ENCODE measurements at places on chromosomes 16 and 17.

- no peak for DNase-seq
These were observed 33.8 kb upstream of the SBK1 start for GRCh38 chr16:28258567-28258966.

- DNase-seq: peak; percentile 35
These were observed 50.9 kb downstream of the CDH11 start for GRCh38 chr16:65070831-65071432.

DNA sequence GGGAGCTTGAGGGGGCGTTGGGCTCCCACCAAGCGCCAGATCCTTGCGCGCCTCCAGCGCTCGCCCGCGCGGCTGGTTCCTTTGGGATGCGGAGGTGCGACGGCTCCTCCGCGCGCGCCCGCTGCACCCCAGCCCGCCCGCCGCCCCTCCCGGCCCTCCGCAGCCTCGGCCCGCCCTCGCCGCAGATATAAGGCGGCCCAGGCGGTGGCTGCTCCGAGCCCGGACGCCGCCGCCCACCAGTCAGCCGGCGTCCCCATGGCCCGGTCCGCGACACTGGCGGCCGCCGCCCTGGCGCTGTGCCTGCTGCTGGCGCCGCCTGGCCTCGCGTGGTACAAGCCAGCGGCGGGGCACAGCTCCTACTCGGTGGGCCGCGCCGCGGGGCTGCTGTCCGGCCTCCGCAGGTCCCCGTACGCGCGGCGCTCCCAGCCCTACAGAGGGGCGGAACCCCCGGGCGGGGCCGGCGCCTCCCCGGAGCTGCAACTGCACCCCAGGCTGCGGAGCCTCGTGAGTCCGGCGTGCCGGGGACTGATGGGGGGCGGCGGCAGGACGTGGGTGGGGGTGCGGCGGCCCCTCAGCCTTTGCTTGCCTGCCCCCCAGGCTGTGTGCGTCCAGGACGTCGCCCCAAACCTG lies at the start of gene NPB:
NPB (plus strand) TSS at position 216 of the 630 bp plus-strand sequence; CDS start at position 256, 40 bp downstream.
- DNase-seq: no peak

GRCh38 chr16:8565498-8565897 lies 24.8 kb downstream of the TMEM114 start:
- DNase-seq: no peak

DNA sequence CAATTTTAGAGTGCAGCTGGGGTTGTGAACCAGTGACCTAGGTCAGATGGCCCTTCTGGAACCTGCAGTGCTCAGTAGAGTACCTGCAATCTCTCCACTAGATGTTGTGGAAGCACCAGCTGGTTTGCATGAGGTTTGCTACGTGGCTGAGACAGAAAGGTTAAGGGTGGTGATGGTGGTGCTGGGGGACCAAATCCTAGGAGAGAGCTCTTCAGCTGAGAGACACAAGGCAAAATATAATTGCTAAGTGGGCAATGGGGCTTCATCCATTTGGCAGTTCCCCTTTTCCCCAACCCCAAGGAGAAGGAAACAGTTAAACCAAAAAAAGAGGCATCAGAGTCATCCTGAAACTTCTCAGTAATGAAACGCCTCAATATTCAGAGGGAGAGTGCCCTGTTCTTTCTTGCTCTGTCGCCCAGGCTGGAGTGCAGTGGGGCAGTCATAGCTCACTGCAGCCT lies 13.9 kb downstream of the ITPRIPL2 start:
- DNase-seq: no peak

- DNase-seq: no peak
These were observed 20.1 kb upstream of the NAT9 start for GRCh38 chr17:74796211-74796610.

- DNase-seq: no peak
These were observed 25.0 kb downstream of the GABARAPL2 start for GRCh38 chr16:75590920-75591843.

DNA sequence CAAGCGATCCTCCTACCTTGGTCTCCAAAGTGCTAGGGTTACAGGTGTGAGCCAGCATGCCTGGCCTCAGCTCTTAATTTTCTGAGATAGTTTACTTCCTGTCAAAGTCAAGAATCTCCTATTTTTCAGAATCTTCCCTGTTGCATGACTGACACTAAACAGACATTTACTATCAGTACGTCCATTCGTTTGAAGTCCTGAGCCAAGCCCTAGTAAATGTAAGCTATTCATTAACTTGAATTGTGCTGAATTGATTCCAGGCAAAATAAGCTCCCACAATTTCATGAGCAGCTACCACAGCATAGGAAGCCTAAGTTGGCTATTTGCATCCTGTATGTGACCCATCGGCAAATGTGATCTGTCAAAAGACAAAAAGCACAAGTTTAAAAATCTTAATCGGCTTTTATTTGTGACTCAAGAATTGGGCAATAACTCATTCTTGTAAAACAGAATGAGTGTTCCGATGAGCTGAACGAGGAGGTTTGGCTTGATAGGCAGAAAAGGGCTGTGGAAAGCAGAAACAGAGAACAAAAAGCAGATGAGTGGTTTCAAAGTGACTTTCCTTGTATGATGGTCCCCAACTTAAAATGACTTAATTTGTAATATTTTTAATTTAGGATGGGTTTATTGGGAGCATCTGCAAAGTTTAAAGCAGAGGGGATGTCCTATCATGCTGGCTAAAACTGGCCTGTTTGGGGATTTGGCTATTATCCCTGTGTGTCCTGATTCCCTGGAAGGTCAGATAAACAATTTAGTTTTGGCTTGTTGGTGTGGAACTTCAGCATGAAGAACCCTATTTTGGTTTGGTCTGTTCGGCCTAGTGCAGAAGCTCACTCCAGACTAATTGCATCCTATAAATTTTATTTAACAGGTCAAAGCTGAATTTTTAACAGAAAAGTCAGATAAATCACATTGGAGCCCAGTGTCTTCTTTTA lies 14.2 kb downstream of the RNF112 start:
- no peak for DNase-seq

DNA sequence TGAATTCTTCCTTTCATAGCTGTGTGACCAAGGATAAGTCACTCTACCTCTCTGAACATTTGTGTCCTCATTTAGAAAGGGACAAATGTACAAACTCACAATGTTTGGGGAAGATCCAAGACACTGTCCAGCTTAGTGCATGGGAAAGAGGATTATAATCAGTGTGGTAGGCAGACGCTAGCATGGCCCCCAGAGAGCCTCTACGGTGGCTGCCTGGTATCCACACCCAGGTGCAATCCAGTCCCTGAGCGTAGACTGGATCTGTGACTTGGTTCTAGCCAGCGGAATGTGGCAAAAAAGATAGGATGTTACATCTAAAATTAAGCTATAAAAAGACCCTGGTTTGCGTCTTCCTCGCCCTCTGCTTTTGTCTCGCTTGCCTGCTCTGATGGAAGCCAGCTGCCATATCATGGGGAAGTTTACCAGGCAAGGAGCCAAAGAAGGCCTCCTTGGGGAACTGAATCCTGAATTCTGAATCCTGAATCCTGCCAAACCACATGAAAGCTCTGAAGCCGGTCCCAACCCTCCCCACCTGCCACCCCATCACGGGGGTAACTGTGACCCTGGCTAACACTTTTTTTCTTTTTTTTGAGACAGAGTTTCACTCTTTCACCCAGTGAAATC lies 51.7 kb downstream of the PLXDC1 start:
- no peak for DNase-seq

DNA sequence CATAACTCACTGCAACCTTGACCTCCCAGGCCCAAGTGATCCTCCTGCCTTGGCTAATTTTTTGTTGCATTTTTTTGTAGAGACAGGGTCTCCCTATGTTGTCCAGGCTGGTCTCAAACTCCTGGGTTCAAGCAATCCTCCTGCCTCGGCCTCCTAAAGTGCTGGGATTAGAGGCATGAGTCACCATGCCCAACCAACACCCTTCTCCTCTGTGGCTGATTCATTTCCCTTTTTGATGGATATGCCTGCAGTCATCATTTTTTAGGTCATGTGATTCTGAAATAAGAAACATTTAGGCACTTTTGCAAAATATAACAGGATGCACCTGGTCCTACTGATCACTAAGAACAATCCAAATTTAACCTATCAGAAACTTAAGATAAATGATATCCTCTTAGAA lies 44.0 kb upstream of the YPEL2 start:
- no peak for DNase-seq

DNA sequence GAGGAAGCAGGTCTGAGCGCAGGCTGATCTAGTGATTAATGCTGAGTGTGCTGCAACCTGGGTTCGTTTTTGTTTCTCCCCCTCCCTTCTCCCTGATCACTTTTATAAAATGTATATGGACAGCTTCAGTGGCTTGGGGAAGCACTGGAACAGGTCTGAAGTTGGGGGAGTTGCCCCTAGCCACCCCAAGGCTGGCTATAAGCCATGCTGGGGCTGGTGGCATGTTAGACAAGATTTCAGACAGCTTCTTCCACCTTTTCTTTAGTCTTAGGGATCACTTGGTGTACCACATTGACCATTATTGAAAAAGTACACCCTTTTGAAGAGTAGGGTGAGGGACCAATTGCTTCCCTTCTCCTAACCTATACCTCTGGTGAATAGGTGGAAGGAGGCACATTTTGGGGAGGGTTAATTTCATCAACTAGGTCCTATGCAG lies 3.8 kb upstream of the VAC14 start:
- DNase-seq: no peak

DNA sequence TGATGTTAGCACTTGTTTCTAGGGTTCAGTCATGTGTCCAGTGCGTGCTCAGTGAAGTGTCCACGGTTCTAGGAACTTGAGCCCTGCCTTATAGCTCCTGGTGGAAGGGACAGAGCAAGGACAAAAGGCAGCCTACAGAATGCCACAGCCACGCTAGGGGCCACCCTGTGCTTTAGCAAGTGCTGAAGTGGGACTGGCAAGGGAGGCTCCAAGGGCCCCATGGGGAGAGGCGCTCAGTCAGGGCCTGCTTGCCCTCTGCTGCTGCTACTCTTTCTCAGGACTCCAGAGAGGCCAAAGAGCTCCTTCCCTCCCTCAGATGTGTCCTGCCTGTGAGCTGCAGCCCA lies 6.8 kb downstream of the NT5C start:
- DNase-seq: no peak

DNA sequence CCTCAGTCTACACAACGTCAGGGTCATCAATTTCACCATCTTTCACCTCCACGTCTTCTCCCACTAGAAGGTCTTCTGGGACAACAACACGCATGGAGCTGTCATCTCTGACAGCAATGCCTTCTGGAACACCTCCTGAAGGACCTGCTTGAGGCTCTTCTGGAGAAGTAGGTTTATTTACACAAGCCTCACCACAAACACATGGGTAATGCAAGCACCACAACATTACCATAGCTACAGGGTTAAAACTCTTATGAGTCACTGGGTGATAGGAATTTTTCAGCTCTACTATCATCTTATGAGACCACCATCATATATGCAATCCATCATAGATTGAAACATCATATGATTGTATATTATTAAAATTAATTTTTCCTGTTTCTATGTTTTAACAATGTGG lies 215.4 kb downstream of the CHD9NB start:
- DNase-seq: no peak

DNA sequence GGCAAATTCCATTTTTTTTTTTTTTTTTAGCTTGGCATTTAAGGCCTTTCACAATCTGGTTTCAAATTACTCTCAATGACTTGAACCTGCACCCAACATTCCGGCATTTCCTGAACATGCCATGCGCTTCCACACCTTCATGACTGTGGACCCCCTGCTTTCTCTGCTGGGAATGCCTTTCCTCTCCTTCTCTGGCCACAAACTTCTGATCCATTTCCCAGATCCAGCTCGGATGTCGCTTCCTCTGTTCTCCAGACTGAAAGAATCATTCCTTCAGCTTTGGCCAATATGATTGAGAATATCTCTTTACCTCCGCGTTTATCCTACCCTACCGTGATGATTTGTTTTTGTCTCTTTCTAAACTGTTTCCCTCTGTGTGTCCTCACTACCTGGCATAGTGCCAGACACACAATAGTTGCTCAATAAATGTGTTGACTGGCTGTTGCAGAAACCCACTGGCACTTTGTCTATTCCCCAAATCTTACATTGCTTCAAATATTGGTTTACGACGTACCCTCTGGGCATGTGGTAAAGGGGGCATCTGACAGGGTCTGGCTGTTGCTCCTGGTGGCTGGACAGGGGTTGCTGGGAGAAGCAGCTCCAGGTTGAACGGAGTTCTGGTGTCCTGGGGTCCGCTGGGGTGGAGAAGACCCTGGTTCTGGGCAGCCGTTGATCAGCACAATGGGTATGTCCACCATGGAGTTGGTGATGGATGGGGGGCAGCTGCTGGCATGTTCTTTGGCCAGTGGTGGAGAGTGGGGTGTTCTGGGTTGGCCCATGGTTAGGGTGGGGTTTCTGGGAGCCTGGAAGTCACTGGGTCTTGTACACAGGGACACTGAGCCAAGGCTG lies 14.7 kb downstream of the TNS4 start:
- no peak for DNase-seq

DNA sequence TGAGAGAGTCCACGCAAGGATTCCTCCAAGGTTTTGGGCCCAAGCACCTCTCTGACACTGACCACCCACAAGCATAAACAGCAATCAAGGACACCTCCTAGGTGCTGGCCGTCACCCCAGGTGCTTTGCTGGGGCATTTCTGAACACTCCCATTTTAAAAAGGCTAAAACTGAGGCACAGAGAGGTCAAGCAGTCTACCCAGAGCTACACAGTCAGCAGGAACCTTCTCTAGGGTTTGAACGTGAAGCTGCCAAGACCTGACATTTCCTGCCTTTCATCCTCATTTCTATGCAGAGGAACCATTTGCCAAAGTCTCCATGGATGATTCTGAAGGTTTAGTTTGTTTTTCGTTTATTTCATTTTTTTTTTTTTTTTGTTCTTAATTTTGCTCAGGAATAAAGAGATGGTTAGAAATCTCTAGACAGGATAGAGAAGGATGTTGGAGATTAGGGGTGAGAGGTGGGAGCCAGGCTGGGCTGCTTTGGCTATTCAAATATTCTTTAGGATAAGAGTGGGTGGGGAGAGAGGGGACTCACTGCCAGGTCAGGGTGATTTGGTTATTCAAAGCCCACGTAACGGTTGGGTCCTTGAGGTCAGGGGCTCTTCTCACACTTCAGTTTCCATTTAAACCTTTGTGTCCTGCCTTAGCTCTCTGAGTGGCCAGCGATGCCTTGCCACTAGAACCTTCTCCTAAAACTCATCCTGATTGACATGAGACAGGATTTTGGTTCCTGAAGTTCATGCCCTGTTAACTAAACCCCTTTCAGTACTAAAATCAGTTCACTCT lies 6.2 kb downstream of the PLCG2 start:
- DNase-seq: no peak

DNA sequence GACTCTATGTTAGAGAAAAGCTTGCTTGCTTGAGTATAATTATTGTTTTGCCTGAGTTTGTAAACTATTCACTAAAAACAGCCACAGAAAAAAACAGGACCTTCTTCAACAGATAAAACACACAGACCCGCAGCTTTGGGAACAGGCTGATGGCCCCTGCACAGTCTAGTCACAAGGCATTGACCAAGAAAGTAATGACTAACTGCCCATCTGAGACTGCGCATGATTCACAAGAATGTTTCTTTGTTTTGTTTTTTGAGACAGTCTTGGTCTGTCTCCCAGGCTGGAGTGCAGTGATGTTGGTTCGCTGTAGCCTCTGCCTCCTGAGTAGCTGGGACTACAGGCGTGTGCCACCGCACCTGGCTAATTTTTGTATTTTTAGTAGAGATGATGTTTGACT lies 2.8 kb upstream of the ZKSCAN2 start:
- no peak for DNase-seq

Measured in NCI-H1092 treated with DMSO at 0.1 percent for 48 hours (cell line).